CD4-positive, alpha-beta T cell treated with Interferon alpha-2 for 1 hour (primary cell): ENCODE measurements at places on chromosomes 3 and 15.

- DNase-seq: no peak
Observed at GRCh38 chr15:92413510-92413909, 19.8 kb downstream of the ST8SIA2 start.

DNA sequence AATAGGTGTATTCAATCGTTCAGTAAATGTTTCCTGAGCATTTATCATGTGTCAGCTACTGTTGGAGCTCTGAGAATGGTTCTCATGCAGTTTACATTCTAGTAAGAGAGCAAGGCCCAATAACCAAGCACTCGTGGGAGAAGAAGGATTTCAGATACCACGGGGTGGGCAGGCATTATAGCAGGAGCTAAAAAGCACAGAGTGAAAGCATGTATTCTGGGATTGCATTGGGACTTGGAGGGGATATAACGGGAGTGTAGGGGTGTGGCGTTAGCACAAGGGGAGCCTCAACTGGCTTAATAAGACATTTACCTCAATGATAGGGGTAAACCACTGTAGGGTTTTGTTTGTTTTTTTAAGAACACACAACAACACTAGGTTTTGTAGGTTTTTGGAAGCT is 1.6 kb upstream of the SIAH2 start:
- DNase-seq: no peak

DNA sequence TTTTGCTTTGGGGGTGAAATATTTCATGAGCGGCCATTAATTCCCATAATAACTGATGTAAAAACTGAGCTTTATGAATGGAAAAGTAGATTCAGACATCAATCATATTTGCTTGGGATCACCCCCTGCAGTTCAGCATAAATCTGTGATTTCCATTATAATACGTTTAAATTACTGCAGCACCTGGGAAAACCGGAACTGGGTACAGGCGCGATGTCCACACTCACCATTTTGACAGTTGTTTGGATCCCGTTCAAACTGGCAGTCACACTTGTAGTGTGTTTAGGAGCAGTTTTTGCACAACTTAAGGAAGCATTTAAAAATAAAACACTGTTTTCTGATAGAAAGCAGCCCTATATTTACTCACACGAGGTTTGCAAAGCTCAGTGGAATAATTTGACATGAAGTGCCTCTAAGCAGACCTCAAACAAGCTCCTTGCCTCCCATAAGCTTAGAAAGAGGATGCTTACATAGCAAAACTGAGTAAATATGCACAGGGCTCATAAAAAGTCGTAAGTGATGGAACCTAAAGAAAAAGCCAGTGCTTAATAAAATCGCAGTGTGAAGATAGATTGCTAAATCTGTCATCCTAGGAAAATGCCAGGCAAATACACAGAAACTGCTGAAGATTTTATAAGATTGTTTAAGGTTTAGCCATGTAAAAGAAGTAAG is 377.6 kb downstream of the PTPRG start:
- no peak for DNase-seq

DNA sequence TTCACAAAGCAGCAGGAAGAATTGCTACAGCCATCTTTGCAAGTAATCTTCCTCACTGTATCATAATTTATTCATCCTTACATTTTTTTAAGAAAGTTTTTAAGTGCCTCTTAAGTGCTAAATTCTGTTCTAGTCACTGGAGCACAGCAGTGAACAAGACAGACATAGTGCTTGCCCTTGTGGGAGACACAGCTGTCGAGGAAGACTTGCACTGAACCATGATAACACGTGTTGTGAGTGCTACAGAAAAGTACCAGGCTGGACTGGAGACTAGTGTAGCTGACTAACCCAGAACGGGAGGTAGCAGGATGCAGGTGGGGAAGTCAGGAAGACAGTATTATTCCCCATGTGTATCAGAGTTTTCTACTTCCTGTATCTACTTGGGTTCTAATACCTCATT is 300.6 kb downstream of the TBL1XR1 start:
- no peak for DNase-seq

- DNase-seq: no peak
Observed at GRCh38 chr3:141681390-141681780, 56.7 kb upstream of the RNF7 start.

GRCh38 chr15:77476995-77477394 is 56.3 kb downstream of the HMG20A start:
- no peak for DNase-seq

DNA sequence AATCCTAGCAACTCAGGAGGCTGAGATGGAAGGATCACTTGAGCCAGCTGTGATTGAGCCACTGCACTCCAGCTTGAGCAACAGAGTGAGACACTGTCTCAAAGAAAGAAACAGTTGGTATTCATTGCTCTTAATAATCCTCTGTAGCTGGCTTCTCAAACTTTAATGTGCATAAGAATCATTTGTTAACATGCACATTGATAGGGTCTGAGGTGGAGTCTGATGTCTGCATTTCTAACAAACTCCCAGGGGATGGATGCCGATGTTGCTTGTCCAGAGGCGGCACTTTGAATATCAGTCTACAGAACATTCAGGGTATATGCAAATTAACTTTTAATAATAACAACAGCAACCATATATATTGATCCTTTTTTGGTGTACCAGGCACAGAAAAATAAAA is 39.9 kb downstream of the NKIRAS1 start:
- DNase-seq: no peak

DNA sequence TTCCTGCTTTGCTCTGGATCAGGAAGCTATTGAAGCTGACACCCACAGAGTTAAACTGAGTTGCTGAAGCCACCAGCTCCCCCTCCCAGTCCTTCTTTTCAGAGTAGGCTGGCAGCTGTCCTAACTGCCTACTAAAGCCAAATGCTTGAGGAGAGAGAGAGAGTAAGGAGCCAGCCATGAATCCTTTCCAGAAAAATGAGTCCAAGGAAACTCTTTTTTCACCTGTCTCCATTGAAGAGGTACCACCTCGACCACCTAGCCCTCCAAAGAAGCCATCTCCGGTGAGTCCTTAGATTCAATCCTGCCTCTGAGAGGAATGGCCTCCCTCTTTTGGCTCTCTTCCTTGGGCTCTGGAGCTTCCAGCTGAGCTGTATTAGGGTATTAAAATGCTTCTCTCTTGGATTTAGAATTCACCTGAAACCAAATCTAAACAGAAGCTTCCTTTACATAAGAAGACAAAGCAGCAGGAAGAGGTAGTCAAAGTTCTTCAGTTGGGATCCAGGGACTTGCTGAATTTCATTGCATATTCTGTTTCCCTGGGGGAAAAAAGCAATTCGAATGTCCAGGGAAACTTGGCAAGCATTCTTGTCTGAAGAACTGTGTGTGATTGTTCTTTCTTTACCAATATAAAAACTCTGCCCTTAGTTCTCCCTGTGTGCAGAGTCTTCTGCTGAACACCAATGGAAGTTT is at the start of gene SLC15A2:
TSS of gene SLC15A2 (plus strand) at position 101 of the 690 bp plus-strand sequence. CDS start at position 177, 76 bp downstream.
- no peak for DNase-seq
